ENCODE measurements at places on chromosomes 7 and 10.

DNA sequence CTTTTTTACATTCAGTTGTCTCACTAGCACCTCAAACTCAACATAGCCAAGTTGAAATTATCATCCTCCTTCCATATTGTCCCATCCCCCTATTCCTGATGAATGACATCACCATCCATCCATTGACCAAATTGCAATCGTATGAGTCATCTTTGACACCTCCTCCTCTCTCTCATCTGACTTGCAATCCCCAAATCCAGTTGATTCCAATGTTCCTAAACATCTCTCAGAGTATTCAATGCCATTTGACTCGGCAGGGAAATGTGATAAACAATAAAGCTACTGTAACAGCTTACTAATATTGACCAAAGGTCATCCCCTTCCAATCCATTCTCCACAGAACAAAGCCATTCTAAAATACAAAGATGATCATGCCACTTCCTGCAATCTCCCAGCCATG, 1047.8 kb downstream of the NRG3 start:
- no peak for DNase-seq

DNA sequence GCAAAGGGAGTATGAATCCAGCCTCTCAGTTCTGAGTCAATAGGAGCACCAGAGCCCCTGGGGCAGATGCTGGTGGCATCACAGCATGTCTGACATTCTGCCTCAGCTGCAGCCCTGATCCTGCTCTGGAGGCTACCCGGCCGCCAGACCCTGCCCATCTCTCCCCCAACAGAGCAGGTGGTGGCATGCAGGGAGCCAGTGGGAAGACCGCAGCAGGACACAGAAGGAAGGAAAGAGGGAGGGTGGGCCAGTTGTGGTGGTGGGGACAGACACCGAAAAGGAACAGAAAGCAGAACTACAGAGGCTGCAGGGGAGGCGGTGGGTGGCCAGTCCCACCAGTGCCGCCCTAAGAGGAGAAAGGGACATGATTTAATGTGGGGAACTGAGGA, 35.3 kb downstream of the BLNK start:
- DNase-seq = no peak

- DNase-seq = no peak
Measured at GRCh38 chr10:107733328-107734130, 569.0 kb upstream of the SORCS1 start.

GRCh38 chr7:156781972-156782371, 111.0 kb downstream of the LMBR1 start:
- DNase-seq = no peak

GRCh38 chr10:93509816-93510215, 13.4 kb downstream of the CEP55 start:
- DNase-seq = no peak

GRCh38 chr7:142607351-142607750, 141.9 kb upstream of the PRSS1 start:
- no peak for DNase-seq

DNA sequence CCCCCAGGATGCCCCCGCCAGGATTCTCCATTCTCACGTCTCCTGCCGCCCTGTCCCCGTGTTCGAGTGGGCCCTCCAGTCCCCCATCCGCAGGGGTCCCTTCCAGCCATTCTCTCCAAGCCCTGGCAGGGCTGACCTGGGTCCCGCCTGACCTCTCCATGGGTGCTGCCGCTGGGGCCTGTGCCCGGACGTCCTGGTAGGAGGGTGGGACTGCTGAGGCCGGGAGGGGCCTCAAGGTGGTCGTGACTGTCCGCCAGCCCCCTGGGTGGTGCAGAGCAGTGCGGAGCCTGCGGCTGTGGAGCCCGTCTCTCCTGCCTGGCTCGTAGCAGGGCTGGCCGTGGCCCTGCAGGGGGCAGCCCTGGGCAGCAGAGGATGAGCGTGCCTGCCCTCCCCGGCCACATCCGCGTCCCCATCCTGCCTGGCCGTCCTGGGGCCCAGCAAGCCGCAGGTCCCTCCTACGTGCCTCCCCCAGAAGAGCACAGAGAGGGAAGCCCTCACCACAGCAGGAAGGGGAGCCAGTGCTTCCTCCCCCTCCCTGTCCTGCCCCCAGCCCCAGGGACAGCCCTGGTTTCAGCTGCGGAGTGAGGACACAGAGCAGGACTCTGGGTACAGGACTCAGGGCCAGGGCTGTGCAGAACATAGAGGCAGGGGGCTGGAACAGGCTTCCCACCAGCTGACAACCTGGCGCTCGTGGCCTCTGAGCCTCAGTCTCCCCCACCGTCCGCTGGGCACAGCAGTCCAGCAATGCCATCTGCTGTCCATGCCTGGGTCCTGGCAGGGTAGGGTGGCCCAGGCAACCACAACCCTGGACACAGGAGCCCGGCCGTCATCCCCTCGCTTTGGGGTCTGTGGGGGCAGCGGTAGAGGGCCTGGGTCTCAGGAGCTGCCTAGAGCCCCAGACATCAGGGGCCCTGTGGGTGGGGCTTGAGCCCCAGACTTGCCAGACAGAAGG, 1.5 kb upstream of the GRIFIN start:
- peak; percentile 76 for DNase-seq

- DNase-seq = peak; percentile 52
Measured at GRCh38 chr10:31146491-31147209, 115.0 kb upstream of the ZNF438 start.

- DNase-seq = no peak
Measured at GRCh38 chr7:117841611-117842010, 31.6 kb downstream of the CTTNBP2 start.

GRCh38 chr7:37633048-37633447, 50.5 kb upstream of the GPR141 start:
- DNase-seq = no peak

DNA sequence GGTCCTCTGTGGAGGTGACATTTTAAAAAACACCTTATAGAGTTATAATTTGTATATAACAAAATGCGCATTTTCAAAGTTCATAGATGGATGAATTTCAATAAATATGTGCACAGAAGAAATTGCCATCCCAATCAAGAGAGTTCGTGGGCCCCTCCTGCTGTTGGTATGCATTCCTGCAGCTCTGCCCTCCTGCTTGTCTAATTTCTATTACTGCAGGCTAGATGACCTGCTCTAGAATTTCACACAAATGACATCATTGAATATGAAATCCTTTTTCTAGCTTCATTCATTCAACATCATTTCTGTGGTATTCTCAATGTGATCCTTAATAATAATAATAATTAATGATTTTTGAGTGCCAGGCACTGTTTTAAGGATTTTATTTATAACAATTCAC, 348.2 kb downstream of the SDK1 start:
- no peak for DNase-seq

GRCh38 chr7:40186586-40186985, 51.8 kb downstream of the SUGCT start:
- DNase-seq = no peak

GRCh38 chr10:4851846-4852245, 25.8 kb downstream of the AKR1E2 start:
- DNase-seq = no peak

GRCh38 chr10:28637346-28637745, 40.0 kb upstream of the BAMBI start:
- no peak for DNase-seq

- DNase-seq = no peak
Measured at GRCh38 chr7:157425761-157426160, 89.0 kb downstream of the DNAJB6 start.

GRCh38 chr10:62136931-62137330, 131.7 kb downstream of the RTKN2 start:
- peak; percentile 79 for DNase-seq

DNA sequence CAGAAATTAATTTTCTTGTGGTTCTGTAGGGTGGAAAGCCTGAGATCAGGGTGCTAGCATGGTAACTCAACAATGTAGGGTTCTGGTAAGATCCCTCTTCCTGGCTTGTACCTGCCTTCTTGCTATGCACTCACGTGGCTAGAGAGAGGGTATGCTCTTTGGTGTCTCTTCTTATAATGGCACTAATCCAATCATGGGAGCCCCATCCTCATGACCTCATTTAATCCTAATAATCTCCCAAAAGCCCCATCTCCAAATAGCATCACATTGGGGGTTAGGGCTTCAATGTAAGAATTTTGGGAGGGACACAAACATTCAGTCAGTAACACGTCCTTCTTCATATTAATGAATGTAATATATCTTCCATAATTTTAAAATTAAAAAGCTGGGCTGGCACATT, 39.6 kb upstream of the FAM133B start:
- DNase-seq = no peak

DNA sequence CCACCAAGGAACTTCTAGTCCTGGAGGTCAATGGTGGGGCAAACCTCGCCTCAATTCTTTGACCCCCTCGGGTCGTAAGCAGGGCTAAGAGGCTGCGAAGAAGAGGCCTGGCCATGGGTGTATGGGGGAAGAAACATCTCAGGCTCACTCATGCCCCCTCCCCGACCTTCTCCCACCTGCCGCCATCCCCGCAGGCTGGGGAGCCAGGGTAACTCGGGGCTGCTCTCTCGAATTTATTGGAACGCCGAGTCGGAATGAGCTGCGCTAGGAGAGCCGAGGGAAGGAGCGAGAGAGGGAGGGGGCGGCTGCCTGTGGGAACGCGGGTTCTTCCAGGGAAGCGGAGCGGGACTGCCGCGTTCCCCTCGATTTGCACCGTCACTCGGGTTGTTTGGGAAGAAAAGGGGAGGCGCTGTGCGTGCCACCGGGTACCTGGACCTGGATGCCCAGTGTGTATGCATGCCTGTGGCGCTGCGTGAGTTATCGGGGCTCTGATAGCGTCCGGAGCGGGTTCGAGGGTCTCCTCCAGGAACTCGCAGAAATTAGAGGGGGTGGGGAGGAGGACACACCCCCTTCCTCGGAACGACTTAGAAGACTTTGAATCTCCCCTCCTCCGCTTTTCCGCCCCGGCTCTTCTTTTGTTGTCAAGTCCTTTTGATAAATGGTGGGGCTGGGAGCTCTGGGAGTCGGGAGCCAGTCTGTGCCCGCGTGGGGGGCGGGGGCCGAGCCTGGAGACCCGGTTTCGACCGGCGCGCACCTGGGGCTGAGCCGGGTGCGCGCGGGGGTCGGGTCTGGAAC, 1.8 kb upstream of the ZNF503 start:
- DNase-seq = peak; percentile 52

- no peak for DNase-seq
Measured at GRCh38 chr10:13298748-13299436, 972 bp downstream of the PHYH start.

GRCh38 chr10:130191380-130191779, 55.2 kb downstream of the GLRX3 start:
- DNase-seq = no peak

Data from PC-9 (cell line).